ENCODE measurements at places on chromosomes 3 and 15. TPM values are rescaled to one million over a fixed set of nuclear protein-coding genes. Genes with fewer than 3 reads are reported as not detected.

DNA sequence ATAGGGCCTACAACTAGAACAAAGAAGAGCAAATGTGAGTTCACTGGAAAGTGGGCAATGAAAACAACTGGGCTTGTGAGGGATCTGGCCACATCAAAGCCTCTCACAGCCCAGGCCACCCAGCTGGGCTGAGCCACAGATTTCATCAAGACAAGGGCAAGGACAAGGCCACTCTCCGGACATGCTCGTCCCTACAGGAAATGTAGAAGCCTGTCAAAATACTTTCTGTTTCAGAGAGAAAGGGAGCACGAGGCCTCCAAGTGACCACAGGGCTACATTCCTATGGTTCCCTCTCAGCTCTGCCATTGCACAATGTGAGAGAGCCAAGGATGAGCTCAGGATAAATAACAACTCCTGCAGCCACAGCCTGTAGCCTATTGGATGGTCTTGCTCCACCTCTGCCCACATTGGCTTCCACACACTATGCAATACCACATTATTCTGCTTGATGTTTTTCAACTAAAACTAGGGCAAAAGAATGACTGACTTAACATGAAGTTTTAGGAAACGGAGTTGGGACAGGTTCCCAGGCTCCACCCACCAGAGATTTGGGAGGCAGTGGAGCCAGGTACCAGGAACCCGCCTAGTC is 12.1 kb downstream of the TBC1D2B start:
- no peak for DNase-seq

DNA sequence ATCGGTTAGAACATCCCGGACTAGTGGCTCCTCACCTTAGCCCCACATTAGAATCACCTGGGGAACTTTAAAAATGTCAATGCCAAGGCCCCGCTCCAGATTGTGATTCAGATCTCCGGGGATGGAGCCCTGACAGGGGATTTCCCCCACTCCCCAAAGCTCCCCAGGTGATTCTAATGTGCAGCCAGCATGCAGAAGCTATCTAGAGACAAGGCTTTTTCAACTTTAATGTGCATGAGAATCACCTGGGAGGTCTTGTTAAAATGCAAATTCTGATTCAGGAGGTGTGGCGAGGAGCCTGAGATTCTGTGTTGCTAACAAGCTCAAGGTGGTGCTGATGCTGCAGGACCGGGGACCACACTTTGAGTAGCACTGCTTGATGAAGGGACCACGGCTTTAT is 156.7 kb downstream of the RAB11A start:
- no peak for DNase-seq

DNA sequence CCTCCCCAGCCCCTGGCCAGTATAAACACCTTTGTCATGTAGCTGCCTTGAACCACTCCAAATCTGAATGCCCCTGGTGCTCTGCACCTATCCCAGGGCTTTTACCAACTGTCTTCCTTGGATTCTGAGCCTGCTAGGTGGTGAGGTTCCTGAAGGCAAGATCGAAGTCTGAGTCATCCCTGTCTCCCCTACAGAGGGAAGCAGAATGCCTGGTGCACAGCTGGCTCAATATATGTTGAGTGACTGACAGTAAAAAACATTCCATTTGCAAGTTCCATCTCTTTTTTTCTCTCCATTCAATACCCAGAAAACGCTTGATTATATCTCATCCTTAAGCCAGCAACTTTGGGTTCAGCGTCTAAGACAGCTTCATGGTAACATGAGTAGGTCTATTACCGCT is 24.7 kb downstream of the SLC24A1 start:
- DNase-seq = no peak

- DNase-seq = no peak
These were observed 276.5 kb upstream of the ATP11B start for GRCh38 chr3:182516597-182517336.

DNA sequence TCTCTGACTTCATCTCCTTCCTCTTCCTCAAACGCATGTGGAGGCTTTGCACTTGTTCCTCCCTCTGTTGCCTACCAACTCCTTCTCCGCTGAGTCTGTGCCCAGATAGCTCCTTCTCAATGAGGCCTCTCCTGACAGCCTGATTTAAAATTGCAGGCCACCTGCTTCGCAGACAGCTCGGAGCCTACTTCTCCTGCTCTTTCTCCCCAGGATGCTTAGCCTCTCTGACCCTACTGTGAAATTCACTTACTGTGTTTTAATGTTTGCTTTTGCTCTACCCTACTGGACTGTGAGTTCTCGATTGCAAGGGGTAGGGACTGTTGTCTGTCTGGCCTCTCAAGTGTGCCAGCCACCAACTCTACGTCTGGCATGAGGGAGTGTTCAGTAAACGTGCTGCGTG is 83.4 kb downstream of the EEFSEC start:
- no peak for DNase-seq

DNAJA4 gene
- polyA plus RNA-seq = 77.5 TPM

RBP2 gene
- not detected for polyA plus RNA-seq

Data from hindlimb muscle (tissue), 1 donor.